Germinal center (tissue), 1 donor: ENCODE measurements at places on chromosomes 4 and X.

- peak; percentile 10 for DNase-seq
Measured at GRCh38 chrX:56066016-56066415, 166.1 kb upstream of the KLF8 start.

GRCh38 chrX:2781226-2781571 is 29.4 kb downstream of the XG start:
- no peak for DNase-seq

- no peak for DNase-seq
Measured at GRCh38 chrX:136204571-136204970, 46.6 kb downstream of the MAP7D3 start.

DNA sequence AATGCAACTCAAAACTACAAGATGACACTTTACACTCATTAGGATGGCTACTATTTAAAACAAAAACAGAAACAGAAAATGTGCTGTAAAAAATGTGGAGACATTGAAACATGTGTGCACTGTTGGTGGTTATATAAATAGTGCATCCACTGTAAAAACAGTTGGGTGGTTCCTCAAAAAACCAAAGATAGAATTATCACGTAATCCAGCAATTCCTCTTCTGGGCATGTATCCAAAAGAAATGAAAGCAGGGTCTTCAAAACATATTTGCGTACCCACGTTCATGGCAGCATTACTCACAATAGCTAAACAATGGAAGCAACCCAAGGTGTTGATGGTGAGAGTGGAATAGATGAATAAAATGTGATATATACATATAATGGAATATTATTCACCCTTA is 967.2 kb downstream of the TRAM1L1 start:
- no peak for DNase-seq

DNA sequence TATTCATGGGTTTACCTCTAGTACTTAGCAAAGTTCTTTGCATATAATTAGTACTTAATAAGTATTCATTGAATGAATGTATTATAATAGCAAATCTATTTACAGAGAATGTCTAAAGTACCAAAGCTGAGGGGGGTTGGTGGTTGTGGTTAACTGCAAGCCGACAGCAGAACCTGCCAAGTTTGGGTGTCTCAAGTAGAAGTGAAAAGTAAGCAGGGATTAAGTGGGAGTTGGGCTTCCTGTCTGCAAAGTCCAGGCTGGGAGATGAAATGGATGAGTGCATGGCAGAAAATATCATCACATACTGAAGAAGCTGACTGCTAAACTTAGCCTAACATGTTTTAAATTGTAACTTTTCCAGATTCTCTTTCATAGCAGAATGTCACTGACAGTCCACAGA is 169.6 kb downstream of the CAMK2D start:
- DNase-seq = no peak

DNA sequence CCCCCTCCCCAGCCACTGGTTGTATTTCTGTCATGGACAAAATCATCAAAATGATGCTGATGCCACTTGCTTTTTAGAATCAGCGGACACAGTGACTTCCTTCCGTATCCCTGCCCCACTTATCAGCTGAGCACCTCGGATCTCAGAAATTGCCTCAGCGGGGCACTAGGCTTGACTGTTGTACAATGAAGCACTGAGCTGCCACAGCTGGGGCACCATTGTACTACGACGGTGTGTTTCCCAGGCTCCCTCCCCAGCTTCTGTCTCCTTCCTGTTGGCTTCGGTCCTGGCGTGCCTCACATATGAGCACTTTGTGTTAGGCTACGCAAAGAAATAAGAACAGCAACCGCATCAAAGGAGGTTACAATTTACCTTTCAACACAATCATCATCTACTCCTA is 82.4 kb downstream of the F11 start:
- DNase-seq = no peak

DNA sequence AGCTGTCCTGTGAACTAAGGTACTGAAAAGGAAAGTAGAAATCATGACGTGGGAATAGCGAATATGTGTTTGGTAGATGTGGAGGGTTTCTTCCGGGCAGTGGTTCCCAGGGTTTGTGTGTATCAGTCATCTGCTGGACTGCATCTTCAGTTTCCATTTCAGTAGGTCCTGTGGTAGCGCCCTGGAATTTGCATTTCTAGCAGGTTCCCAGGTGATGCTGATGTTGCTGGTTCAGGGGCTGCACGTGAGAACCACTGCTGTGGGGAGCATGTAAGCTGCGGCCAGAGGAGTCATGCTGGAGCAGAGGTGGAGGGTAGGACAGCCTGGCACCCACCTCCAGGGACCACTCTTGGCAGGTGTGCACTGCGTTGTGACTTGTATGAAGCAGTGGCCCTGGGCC is 47.1 kb downstream of the ARHGAP10 start:
- DNase-seq = no peak
